ENCODE measurements at places on chromosomes 13 and 19.

DNA sequence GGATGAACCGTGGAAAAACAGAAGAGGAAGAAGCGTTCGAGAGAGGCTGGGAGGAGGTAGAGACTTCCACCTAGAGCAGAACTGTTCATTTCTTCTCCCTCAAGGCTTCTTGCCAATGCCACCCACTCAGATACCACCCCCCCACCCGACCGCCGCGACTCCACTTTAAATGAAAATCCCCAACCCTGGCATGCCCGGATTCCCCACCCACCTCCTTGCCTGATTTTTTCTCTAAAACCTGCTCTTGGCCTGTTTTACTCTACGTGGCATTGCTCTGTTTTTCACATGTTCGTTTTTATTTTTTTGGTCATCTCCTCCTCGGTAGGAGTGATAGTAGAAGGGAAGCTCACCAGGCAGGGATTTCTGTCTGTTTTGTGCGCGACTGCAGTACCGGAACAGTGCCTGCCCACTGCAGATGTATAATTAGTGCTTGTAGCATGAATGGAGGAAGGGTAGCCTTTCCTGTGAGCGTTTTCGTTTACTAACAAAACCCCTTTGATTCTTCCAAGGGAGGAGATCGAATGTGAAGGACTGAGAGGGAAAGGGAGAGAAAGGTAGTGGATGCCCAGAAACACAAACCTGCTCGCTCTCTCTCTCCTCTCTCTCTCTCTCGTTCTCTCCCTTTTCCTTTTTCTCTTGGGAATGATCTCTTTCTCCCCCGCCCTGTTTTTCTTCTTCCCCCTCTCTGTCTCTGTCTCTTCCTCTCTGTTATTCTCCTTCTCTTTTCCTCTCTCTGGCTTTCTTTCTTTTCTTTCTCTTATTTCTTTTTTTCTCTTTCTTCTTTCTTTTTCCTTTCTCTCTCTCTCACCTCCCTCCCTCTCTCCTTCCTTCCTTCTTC is 2.2 kb downstream of the CD70 start:
- peak; percentile 81 for DNase-seq

GRCh38 chr13:28324181-28324789 is 170.6 kb downstream of the FLT1 start:
- DNase-seq: peak; percentile 81

DNA sequence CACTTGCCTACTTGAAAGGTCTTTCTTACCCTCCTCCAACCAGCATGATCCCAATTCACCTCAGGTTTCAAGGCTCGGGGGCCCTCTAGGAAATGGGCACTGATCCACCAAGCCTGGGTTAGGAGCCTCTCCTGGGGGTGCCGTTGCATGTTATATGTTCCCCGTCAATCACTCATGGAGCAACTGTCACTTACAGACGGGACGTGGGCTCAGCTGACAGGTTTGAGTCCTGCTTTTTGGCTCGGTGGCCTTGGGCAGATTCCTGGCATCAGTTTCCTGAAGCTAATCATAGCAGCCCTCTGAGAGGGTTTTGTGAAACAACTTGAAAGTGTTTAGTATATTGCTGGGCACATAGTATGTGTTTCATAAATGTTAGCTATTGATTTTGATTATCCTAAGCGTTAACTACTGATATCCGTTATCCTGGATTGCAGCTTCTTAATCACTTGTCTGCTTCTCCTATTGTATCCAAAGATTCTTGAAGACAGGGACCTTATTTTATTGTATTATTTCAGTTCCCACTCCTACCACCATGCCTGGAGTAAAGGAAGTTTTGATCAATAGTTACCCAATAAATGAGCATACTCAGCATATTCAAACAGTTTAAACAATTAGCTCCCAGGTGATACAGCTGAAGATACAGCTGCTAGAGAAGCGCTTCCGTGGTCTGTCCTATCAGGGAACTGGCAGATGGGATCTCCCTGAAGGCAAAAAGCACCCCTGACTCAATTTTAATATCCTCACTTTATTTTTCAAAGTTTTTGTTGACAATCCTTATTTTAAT is 57.9 kb downstream of the RFC3 start:
- DNase-seq: no peak

DNA sequence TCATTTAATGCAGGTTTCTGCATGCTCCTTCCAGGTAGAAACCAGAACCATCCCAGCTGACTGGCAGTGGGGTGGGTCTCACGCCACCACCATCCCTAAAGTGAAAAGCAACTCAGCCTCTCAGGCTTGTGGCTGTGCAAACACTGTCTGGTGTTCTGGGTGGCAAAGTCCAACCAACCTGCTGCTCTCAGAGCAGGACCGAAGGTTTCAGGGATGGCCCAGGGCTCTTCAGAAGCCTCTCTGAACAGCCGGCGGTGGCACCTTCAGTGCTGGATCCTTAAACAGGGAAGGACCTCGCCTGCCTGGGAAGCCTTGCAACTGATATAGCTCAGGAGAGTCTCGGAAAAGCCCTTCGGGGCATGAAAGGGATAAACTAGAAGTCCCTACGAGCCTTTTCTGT is 100.8 kb downstream of the COL4A1 start:
- no peak for DNase-seq

DNA sequence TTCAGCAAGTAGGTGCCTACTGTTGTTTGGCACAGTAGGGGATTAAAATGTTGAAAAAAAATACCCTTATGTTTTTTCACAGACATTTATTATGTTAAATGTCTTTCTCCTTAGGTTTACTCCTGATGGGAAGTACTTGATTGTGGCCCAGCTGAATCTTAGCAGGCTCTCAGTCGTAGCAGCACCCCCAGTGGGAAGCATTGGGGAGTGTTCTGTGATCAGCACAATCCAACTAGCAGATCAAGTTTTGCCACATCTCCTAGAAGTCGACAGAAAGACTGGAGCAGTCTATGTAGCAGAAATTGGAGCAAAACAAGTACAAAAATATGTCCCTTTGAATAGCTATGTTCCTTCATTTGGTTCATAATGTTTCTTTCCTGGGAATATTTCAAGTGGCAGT is 9.3 kb downstream of the NHLRC3 start:
- no peak for DNase-seq

GRCh38 chr13:70388935-70389334 is 280.7 kb upstream of the KLHL1 start:
- DNase-seq: no peak

DNA sequence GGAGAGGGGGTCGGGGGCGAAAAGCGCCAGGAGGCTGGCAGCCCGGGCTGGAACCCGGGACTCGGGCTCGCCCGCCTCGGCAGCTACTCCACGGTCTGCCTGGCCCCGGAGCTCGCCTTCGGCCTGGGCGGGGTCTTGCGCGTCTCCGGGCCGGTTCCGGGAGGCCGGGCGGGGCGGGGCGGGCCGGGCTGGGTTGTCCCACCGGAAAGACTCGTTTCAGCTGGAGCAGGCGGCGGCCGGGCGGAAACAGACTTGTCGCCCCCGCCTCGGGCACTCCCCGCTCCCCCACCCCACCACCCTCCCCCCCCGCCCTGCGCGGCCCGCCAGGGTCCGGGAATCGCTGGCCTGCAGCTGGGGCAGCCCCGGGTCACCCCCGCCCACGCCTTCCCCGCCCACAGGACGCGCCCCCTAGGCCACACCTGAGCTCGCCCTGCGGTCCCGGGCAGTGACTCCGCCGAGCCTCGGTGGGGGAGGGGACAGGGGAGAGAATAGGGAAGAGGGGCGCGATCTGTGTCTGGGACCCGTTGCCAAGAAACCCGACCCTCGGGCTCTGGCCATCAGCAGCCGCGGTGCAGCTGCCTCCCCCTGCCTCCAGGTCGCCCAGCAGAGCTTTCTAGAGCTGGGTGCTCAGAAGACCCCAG is 109.4 kb downstream of the KCTD15 start:
- DNase-seq: no peak

All from NAMALWA (cell line).